Panc1 (cell line): ENCODE measurements at places on chromosomes 12 and 14. TPM values are rescaled to one million over a fixed set of nuclear protein-coding genes. Genes with fewer than 3 reads are reported as not detected.

GLRX5 gene
- 38.6 TPM for total RNA-seq

GRCh38 chr14:56812364-56813141 lies 2.3 kb upstream of the OTX2 start:
- no peak for DNase-seq

DCN gene
- 1.9 TPM for total RNA-seq

- peak; percentile 45 for DNase-seq
These were observed 62.4 kb downstream of the UBR7 start for GRCh38 chr14:93269341-93270068.

- no peak for DNase-seq
These were observed 2.6 kb upstream of the KRT18 start for GRCh38 chr12:52946334-52946733.

DNA sequence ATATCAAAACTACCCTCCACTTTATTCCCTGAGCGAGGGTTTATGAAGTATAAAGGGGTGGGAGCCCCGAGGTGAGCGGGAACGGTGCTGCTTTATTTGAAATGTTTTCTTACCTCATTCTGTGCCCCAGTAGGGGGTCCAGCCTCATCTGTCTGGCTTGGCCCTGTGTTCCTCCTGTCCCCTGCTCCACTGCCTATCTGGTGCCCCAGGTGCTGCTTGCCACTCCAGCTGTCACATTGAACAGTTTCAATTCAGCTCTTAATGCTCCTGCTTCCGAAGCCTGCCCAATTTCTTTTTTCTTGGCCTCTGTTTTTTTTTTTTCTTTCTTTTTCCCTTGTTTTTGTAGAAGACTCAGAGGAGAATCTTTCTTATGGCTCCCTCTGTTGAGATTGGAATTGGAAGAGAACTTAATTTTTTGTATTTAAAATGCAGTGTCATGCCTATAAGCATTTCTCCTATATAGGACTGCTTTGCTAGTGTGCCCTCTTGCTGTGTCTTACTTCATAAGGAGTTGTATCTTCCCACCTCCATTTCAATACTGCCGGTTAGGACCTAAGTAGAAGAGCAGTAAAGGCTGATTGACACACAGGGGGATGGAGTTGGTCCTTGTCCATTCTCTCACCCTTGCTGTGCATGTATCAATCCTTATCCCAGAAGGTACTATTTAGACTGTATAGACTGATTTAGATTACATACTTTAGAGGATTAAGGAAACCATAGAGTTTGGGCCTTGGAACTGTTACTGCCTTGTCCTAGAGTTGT lies 2.3 kb downstream of the ATXN7L3B start:
- no peak for DNase-seq

DNA sequence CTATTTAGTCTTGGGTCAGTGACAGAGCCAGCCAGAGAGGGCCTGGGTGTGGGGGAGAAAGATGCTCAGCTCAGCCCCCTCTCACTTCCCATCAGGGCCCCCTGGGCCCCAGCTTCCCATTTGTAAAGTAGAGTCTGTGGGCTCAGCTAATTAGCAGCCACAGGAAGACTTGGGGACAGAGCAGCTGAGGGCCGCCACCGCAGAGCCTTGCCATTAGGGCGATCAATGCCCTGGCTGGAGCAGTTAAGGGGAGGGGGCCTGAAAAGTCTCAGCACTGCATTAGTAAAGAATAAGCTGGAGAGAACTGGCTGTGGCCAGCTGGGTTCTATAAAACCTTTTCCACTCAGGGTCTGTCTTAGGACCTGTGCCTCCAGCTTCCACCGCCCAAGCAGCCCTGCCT lies 2.7 kb downstream of the PLEKHD1 start:
- no peak for DNase-seq

- DNase-seq = no peak
These were observed 190.1 kb upstream of the PRMT8 start for GRCh38 chr12:3300833-3301401.

GRCh38 chr12:104656921-104657320 lies 200.2 kb downstream of the CHST11 start:
- no peak for DNase-seq

DNA sequence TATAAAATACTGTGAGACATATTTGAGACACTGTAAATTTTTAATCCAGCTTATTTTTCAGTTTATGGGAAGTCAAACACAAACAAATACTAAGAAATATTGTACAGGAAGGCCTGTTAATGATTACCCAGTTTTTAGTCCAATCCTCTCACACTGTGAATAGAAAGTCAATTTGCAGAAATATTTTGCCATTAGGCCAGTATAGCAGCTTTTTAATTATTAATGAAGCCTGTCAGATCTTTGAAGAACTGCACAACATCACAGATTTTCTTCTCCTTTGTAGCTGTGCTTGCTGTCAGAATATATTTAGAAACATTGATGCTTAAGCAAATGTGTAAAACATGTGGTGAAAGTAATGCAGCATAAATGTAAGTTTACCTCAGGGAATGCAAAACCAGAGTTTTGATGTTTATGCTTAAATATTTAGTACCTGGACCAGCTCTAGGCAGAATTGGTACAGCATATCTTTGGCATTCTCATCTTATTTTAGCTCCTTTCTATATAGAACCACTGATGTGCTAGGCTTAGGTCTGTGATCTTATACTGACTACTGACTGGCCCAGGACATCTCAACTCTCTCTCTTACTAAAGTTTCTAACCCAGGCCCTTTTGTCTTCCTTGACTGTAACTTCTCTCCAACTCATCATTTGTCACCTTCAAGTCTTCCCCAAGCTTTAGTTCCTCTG lies 230.8 kb upstream of the NAV3 start:
- no peak for DNase-seq

RFX4 gene
- total RNA-seq = not detected
